ENCODE measurements at places on chromosomes 1 and 21. TPM values are rescaled to one million over a fixed set of nuclear protein-coding genes. Genes with fewer than 3 reads are reported as not detected.

S100A7A gene
- not detected for total RNA-seq

GJB5 gene
- not detected for total RNA-seq

DNAJC11 gene
- total RNA-seq, result 20.6 TPM

PTPN22 gene
- 30.2 TPM for total RNA-seq

COL9A2 gene
- 2.4 TPM for total RNA-seq

MX2 gene
- total RNA-seq, result 87.1 TPM

CDA gene
- 0.38 TPM for total RNA-seq

ST6GALNAC5 gene
- total RNA-seq, result not detected

KRTAP7-1 gene
- not detected for total RNA-seq

- no peaks in the 10 kb centered on the region for H3K36me3 ChIP-seq
- peaks cover 3% of the 10 kb centered on the region for H3K27me3 ChIP-seq
- H3K4me3 ChIP-seq, result no peak overlapping the region
- DNase-seq, result no peak
Measured at GRCh38 chr1:17909634-17910033, 154.5 kb downstream of the ACTL8 start.

DNA sequence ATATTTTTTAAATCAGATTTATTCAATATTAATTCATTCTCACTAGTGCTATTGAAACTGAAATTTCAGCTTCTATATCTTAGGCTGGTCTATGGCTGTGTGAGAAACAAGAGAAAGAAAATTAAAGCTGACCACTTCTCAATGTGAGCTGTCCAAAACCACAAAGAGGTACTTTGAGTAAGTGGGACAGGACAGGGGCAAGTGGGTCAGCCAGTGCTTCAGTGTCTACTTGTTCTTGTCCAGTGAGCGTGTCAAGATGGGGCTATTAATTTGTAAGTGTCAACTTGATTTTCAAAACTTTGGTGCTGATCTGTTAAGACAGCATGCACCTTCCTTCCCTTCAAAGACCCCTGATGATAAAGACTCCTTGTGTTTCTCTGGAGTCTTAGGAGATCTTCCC is 533.9 kb downstream of the PLPP3 start:
- H3K36me3 ChIP-seq, result no peaks in the 10 kb centered on the region
- H3K4me3 ChIP-seq, result no peak overlapping the region
- H3K27ac ChIP-seq, result no peak overlapping the region
- H3K27me3 ChIP-seq, result no peaks in the 10 kb centered on the region
- no peak for DNase-seq

- no peak for DNase-seq
- no peaks in the 10 kb centered on the region for H3K36me3 ChIP-seq
Measured at GRCh38 chr1:220485131-220485530, 42.8 kb upstream of the MARK1 start.

- no peaks in the 10 kb centered on the region for H3K36me3 ChIP-seq
- H3K4me3 ChIP-seq, result no peak overlapping the region
- no peaks in the 10 kb centered on the region for H3K27me3 ChIP-seq
- H3K4me1 ChIP-seq, result peaks cover 7% of the 10 kb centered on the region
- no peak for DNase-seq
Measured at GRCh38 chr1:174167265-174167803, 8.0 kb downstream of the RABGAP1L start.

- H3K27ac ChIP-seq, result no peak overlapping the region
- no peak overlapping the region for H3K4me3 ChIP-seq
- no peaks in the 10 kb centered on the region for H3K36me3 ChIP-seq
- no peaks in the 10 kb centered on the region for H3K27me3 ChIP-seq
- no peak for DNase-seq
Measured at GRCh38 chr1:208111646-208112190, 132.5 kb downstream of the PLXNA2 start.

- peaks cover 84% of the 10 kb centered on the region for H3K36me3 ChIP-seq
- no peaks in the 10 kb centered on the region for H3K27me3 ChIP-seq
- DNase-seq, result no peak
- no peak overlapping the region for H3K4me3 ChIP-seq
- H3K4me1 ChIP-seq, result no peaks in the 10 kb centered on the region
Measured at GRCh38 chr1:236837897-236838296, 42.8 kb downstream of the MTR start.

- H3K4me3 ChIP-seq, result no peak overlapping the region
- peaks cover 9% of the 10 kb centered on the region for H3K4me1 ChIP-seq
- DNase-seq, result no peak
- no peaks in the 10 kb centered on the region for H3K27me3 ChIP-seq
Measured at GRCh38 chr1:183583466-183583865, 6.8 kb downstream of the NCF2 start.

DNA sequence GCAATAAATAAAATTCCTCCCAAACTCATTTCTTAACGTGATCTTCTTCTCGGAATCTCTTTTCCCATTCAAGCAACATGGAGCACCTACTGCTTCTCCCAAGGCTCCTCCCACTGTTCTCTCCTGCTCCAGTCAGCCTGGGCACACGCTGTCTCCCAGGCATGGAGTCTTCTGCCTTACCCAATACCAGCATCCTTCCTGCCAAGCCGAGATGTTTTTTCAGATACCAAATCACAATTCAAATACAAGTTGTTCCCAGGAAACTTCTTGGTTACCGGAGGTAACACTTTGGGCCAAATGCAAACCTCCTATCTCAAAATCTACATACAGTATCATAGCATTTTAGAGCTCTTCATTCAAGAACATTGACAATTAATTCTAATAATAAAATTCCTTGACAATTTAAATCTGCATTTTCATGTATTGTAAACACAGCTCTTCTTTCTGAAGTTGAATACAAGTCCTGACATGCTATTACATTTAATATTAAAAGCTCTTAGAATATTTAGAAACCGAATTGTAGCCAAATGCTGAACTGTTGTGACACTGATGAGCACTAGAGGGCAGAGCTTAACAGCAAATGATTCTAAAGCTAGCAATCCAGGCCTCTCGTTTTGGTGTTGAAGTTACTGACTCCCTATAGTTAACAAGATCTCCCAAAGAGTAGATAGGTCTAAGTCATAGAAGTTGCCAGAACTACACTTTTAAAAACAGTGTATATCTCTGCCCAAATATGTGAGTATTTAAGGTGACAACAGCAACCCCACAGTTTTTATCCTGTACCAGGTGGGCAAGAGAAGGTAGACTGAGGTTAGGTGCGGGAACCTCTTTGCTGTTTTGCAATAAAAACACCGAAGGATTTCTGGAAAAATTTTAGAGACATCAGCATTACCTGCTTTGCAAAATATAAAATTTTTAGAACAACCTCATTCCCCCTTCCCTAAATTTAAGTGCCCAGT is 52.3 kb downstream of the BCAR3 start:
- no peaks in the 10 kb centered on the region for H3K36me3 ChIP-seq
- DNase-seq, result peak; percentile 77
- no peak overlapping the region for H3K4me3 ChIP-seq
- no peaks in the 10 kb centered on the region for H3K4me1 ChIP-seq

DNA sequence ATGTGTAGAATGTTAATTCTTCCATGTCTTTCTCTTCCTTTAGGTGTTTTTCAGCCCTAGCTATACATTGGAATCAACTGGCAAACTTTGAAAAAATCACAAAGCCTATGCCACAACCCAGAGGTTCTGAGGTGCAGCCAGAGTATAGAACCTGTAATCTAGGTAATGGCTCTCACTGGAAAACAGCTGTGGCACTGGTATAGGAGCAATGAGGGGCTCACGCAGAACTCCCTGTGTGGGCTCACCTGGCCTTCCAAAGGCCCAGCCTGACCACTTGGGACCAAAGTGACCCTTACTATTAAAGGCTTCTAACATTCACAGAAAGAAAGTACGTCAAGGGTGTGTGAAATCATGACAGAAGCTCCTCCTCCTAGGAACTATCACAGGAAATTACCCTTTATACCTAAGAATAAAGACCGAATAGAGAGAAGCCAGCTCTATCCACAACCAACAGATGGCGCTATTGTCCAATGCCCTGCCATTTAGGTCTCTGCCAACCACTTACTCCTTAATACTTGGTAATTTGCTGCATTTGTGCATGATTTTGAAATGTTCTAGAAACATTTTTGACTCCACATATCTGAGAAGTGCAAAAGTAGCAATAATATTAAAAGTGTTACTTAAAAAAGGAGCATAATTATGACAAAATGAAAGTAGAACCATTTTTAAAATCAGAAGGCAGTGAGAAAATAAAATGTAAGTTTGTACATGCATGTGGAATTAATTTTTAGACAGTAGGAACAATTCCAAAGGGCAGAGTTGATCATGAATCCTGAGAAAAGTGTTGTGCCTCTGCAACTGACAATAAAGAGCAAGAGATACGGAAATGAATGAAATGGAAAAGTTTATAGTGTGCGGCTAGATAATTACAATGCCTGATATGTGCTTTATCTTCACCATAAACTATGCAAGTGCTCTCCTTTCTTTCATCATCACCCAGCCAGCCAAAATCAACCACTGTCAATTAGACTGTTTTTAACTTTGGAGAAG is 93.1 kb upstream of the HAO2 start:
- H3K36me3 ChIP-seq, result no peaks in the 10 kb centered on the region
- DNase-seq, result peak; percentile 9
- H3K27me3 ChIP-seq, result peaks cover 5% of the 10 kb centered on the region
- no peak overlapping the region for H3K27ac ChIP-seq

DNA sequence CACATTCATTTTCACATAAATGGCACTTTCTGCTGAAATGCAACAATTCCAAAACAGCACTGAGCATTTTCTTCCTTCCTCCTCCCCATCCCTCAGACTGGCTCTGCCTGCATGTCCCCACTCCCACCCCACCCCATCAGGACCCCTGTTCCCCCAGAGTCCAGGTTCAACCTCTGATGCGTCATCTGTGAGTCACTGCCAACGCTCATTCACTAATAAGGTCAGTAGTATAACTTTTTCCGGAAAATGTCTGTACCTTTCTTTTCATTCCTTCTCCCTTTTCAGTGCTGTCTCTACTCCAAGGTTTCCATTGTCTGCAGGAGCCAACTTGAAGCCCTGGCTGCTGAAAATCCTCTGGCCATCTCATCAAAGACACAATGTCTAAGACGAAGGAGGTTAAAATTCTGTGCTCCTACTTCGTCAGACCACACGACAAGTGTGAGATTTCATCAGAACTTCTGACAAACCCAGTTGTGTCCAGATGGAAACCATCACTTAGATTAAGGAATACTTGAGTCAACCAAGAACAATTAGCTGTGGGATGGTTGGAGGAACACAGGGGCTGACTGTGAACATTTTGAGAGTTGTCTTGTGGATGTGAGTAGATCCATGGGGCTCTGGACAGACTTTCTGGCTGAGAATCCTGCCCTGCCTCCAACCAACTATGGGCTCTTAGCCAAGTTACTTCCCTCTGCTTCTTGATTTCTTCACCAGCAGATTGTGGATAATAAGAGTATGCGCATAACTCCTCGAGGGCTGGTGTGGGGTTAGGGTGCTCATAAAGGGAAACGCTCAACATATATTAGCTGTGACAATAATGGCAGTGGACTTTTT is 35.6 kb upstream of the UTS2 start:
- no peaks in the 10 kb centered on the region for H3K27me3 ChIP-seq
- no peak overlapping the region for H3K4me3 ChIP-seq
- H3K36me3 ChIP-seq, result no peaks in the 10 kb centered on the region
- DNase-seq, result no peak
- no peak overlapping the region for H3K27ac ChIP-seq
- H3K4me1 ChIP-seq, result peaks cover 3% of the 10 kb centered on the region

GRCh38 chr1:40795811-40796586 is 12.4 kb downstream of the KCNQ4 start:
- peak; percentile 18 for DNase-seq
- no peak overlapping the region for H3K27ac ChIP-seq
- H3K27me3 ChIP-seq, result no peaks in the 10 kb centered on the region
- H3K4me3 ChIP-seq, result no peak overlapping the region
- H3K36me3 ChIP-seq, result no peaks in the 10 kb centered on the region

DNA sequence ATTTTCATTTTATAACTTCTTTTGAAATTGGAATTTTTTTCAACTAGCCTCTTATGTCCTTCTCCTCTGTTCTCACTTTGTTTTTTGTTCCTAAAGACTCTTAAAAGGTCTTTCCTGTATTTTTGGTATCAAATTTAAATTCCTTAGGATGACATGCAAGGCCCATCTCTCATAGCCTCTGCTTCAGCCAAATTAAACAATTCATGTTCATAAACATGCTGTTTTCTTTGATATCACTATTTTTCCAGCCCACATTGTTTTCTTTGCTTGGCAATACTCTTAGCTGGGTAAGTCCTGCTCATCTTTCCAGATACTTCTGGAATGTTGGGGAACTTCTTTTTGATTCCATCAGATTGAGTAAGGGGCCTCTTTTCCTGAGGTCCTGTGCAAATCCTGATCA is 55.8 kb upstream of the GPR88 start:
- no peak overlapping the region for H3K27ac ChIP-seq
- no peak overlapping the region for H3K4me3 ChIP-seq
- no peaks in the 10 kb centered on the region for H3K27me3 ChIP-seq
- DNase-seq, result no peak
- H3K36me3 ChIP-seq, result peaks cover 88% of the 10 kb centered on the region

- H3K4me3 ChIP-seq, result no peak overlapping the region
- no peaks in the 10 kb centered on the region for H3K27me3 ChIP-seq
- no peak for DNase-seq
- no peaks in the 10 kb centered on the region for H3K36me3 ChIP-seq
- H3K4me1 ChIP-seq, result no peaks in the 10 kb centered on the region
Measured at GRCh38 chr1:28354121-28354520, 15.4 kb upstream of the PHACTR4 start.

DNA sequence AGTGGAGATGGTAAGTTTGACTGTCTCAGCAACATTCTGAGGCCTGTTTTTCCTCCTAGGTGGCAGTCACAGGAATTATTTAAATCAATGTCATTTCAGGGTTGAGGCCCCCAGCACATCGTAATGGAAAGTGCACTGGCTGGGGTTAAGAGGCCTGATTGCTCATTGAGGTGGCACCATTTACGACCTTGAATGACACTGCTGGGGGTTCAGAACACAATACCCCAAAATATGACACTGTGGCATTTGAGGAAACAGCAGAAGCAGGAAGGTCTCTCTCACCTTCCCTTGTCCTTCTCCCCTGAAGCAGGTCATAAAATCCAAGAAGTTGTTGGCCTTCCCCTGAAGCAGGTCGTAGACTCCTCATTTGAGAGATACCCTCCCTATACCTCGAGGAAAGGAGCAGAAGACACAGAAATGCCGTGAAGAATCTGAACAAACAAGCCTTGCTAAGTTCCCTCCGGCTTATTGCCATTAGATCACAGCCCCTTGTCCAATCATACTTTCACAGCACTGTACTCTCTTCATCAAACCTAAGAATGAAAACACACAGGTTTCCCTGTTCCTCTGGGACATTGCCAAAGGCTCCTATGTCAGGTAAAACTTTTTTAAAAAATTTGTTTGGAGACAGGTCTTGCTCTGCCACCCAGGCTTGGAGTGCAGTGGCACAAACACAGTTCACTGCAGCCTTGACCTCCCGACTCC is 71.3 kb downstream of the S1PR1 start:
- no peak for DNase-seq
- H3K4me3 ChIP-seq, result no peak overlapping the region
- peaks cover 56% of the 10 kb centered on the region for H3K4me1 ChIP-seq
- no peaks in the 10 kb centered on the region for H3K27me3 ChIP-seq
- no peaks in the 10 kb centered on the region for H3K36me3 ChIP-seq
- H3K27ac ChIP-seq, result peak overlapping the region; percentile 88

Data from CD4-positive, alpha-beta T cell (primary cell).